ENCODE measurements at places on chromosomes 2 and 18. TPM values are rescaled to one million over a fixed set of nuclear protein-coding genes. Genes with fewer than 3 reads are reported as not detected.

The DSEL gene
- polyA plus RNA-seq = 1.3 TPM

The TRIM43 gene
- polyA plus RNA-seq = not detected

The YIPF4 gene
- 39.5 TPM for polyA plus RNA-seq

The UCN gene
- 8.9 TPM for polyA plus RNA-seq

The GPR75 gene
- polyA plus RNA-seq = 4.2 TPM

The GKN1 gene
- 0.12 TPM for polyA plus RNA-seq

The GALNT3 gene
- 39.0 TPM for polyA plus RNA-seq

The CRYBA2 gene
- polyA plus RNA-seq = 5.4 TPM

The MARCHF4 gene
- 0.95 TPM for polyA plus RNA-seq

The TEKT4 gene
- polyA plus RNA-seq = not detected

DNA sequence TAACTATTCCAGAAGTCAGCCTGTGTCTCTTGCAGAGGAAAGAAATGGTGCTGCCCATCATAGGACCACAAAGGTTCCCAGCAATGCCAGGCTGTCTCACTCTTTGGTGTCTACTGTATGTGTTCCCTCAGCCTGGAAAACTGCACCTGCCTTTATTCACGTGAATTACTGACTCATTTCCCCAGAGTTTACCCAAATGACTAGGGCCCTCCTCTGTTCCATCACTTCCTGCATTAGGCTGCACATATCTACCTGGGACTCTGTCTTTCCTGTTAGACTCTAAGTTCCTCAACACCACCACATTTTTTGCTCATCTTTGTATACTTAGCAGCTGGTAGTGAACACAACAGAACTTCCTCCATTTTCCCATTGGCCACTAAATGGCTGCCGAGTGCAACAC is 188.3 kb downstream of the FHOD3 start:
- H3K4me3 ChIP-seq = no peak overlapping the region
- H3K27me3 ChIP-seq = no peaks in the 10 kb centered on the region
- no peaks in the 10 kb centered on the region for H3K36me3 ChIP-seq
- no peaks in the 10 kb centered on the region for H3K4me1 ChIP-seq

- H3K27ac ChIP-seq = no peak overlapping the region
- no peaks in the 10 kb centered on the region for H3K36me3 ChIP-seq
- no peak for DNase-seq
- no peak overlapping the region for H3K4me3 ChIP-seq
- no peaks in the 10 kb centered on the region for H3K27me3 ChIP-seq
Measured at GRCh38 chr2:142786918-142787702, 90.4 kb upstream of the KYNU start.

GRCh38 chr2:119756837-119757236 is 2.9 kb upstream of the PTPN4 start:
- DNase-seq = peak; percentile 67
- H3K27me3 ChIP-seq = no peaks in the 10 kb centered on the region
- no peaks in the 10 kb centered on the region for H3K36me3 ChIP-seq
- no peak overlapping the region for H3K4me3 ChIP-seq

DNA sequence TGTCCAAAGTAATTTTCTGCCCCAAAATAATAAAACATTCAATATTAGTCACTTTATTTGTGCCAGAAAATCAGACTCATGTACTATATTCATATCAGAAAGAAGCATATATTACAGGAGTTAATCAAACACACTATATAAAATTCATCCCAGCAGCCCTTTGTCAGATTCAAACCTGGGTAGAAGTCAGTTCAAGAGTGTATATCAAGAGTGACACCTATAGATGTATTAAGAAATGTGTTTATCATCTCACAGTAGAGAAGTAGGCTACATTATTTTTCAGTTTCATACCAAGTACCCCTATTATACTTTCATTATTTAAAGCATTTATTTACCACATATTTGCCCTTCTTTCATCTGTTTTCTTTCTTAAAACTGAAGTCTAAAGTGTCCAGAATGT is 193.2 kb upstream of the DDX18 start:
- H3K4me1 ChIP-seq = no peaks in the 10 kb centered on the region
- H3K27ac ChIP-seq = no peak overlapping the region
- no peak for DNase-seq
- H3K27me3 ChIP-seq = no peaks in the 10 kb centered on the region
- H3K4me3 ChIP-seq = no peak overlapping the region
- no peaks in the 10 kb centered on the region for H3K36me3 ChIP-seq

DNA sequence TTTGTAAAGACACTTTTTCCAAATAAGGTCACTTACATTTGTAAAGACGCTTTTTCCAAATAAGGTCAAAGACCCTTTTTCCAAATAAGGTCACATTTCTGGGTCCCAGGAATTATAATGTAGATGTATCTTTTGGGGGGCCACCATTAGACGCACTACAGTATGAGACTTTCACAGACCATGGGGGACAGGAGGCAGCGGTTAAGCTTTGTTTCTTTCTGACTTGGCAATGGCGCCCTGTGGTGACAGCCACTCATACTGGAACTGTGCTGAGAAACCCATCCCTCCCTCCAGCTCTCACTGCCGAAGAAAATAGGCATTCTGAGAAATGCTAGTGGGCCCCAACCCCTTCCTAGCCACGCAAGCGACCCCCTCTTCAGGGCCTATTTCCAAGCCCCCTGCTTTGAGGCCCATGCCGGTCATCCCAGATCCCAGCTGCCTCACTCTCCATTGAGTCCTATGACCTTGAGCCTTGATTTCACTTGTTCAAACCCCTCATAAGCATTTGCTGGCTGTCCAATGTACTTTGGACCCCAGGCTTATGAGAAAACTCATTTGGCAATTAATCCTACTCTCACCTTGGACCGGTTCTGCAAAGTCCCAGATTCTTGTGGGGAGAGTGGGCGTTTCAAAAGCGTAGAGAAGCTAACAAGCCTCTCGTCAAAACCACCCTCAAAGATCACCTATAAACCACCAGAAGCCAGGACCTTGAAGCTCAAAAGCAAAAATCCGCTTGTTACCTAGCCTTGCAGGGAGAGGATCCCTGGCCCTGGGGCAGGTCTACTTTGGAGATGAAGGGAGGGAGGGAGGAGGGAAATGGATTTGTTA is 11.3 kb upstream of the SPATA3 start:
- H3K27me3 ChIP-seq = no peaks in the 10 kb centered on the region
- H3K4me3 ChIP-seq = no peak overlapping the region
- no peaks in the 10 kb centered on the region for H3K36me3 ChIP-seq
- no peak overlapping the region for H3K27ac ChIP-seq

DNA sequence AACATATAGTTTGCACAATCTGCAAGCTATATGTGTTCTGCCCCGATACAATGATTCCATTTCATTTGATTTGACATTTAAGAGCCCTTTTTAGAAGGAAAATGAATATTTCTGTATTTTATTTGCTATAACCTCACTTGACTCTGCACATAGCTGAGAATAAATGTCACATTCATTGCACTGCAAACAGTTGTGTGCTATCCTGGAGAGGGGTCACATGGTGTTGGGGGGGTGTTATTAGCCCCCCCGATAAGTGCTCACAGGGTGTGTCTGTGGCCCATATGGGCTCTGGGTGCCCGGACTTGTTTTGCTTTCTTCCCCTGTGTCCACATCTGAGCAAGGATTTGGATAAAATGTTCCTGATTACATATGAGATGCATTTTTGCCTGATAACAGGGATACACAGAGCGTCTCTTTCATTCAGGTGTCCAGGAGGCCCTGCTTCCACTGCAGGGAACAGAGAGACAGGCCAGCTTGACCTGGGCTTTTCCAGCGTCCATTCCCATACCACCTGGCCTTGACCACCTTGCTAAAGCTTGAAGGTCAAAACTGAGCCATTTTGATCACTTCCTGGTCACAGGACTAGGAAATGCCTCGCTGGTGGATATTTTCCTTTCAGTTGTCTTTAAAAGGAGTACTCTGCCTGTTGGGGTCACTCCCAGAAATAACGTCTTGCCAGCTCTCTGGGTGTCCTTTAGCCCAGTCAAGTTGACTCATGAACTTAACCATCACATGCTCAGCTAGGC is 38.4 kb upstream of the ID2 start:
- H3K4me1 ChIP-seq = peaks cover 3% of the 10 kb centered on the region
- no peaks in the 10 kb centered on the region for H3K27me3 ChIP-seq
- no peaks in the 10 kb centered on the region for H3K36me3 ChIP-seq
- H3K4me3 ChIP-seq = no peak overlapping the region

GRCh38 chr18:37570336-37570930 is 4.8 kb upstream of the CELF4 start:
- H3K36me3 ChIP-seq = no peaks in the 10 kb centered on the region
- no peak overlapping the region for H3K4me3 ChIP-seq
- H3K27me3 ChIP-seq = peaks cover 62% of the 10 kb centered on the region
- no peak for DNase-seq

DNA sequence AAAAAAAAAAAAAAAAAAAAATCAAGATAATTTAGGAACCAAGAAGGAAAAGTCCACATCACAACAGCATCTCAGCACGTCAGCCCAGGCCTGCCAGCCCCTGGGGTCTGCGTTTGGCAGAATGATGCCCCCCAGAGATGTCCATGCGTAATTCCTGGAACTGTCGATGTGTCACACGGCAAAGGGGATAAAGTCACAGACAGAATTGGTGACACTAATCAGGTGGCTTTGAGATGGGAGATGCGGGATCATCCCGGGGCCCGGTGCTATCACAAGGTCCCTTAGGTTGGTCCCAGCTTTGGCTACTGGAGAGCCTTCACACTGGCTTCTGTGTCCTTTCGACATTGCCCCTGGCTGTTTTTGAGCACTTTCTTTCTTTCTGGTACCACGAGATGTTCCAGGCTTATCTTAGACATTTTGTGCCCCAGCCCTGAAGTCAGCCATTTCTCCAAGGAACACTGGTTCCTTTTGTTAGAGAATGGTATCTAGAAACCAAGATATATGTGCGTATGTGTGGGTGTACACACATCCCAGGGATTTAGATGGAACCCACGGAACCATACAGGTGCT is 20.7 kb downstream of the RAMP1 start:
- H3K36me3 ChIP-seq = peaks cover 80% of the 10 kb centered on the region
- H3K4me3 ChIP-seq = no peak overlapping the region
- no peaks in the 10 kb centered on the region for H3K4me1 ChIP-seq
- no peak overlapping the region for H3K27ac ChIP-seq
- DNase-seq = no peak
- H3K27me3 ChIP-seq = no peaks in the 10 kb centered on the region

GRCh38 chr18:3816610-3817363 is 366.8 kb downstream of the TGIF1 start:
- H3K4me3 ChIP-seq = no peak overlapping the region
- H3K4me1 ChIP-seq = peaks cover 10% of the 10 kb centered on the region
- DNase-seq = peak; percentile 91
- no peak overlapping the region for H3K27ac ChIP-seq
- H3K27me3 ChIP-seq = no peaks in the 10 kb centered on the region
- H3K36me3 ChIP-seq = no peaks in the 10 kb centered on the region

GRCh38 chr2:20624156-20624883 is 26.6 kb downstream of the HS1BP3 start:
- no peak overlapping the region for H3K27ac ChIP-seq
- no peaks in the 10 kb centered on the region for H3K27me3 ChIP-seq
- no peaks in the 10 kb centered on the region for H3K4me1 ChIP-seq
- H3K4me3 ChIP-seq = no peak overlapping the region

DNA sequence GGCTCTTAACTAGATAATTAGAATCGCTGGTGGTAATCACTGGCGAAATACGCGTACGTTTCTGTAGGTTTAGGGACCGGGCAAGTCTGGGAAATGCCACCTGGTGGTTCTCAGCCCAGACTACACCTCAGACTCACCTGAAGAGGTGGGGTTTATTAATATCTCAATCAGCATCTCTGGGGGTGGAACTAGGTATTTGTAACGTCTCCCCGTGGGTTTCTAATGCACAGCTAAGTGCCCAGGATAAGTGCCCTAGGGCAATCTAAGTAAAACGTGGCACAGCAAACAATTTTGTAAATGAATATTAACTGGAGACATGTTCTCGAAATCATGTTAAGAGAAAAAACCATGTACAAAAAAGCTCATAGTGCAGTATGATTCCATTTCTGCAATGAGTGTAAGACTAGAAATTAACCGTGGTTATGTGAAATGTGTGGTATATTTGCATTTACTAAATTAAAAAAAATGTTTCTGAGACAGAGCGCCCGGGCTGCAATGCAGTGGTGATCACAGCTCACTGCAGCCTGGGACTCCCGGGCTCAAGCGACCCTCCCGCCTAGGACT is 760 bp upstream of the CNOT11 start:
- no peaks in the 10 kb centered on the region for H3K36me3 ChIP-seq
- peak overlapping the region; percentile 21 for H3K4me3 ChIP-seq
- H3K27ac ChIP-seq = peak overlapping the region; percentile 75
- peaks cover 19% of the 10 kb centered on the region for H3K4me1 ChIP-seq
- H3K27me3 ChIP-seq = no peaks in the 10 kb centered on the region

DNA sequence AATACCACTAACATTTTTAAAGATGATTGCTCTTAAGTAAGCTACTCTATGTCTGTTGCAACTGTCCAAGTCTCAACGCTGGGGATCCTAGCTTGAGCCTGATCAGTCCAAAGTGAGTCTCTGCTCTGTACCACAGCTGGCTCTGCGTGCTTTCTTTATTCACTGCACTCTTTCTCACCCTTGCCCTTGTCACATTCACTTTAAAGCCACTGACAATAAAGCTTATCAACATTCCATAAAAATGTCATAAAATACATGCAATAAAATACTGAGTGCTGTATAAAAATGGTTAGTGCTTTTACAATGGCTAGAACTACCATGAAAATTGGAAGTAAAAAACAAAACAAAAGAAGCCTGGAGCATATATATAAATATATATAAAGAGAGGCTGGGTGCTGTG is 45.5 kb upstream of the LRRTM4 start:
- no peak overlapping the region for H3K4me3 ChIP-seq
- no peaks in the 10 kb centered on the region for H3K36me3 ChIP-seq
- no peaks in the 10 kb centered on the region for H3K27me3 ChIP-seq
- DNase-seq = peak; percentile 93
- peaks cover 3% of the 10 kb centered on the region for H3K4me1 ChIP-seq
- H3K27ac ChIP-seq = no peak overlapping the region

- no peak overlapping the region for H3K4me3 ChIP-seq
- no peak overlapping the region for H3K27ac ChIP-seq
- DNase-seq = no peak
Measured at GRCh38 chr2:70898363-70899240, 37.1 kb upstream of the ATP6V1B1 start.

GRCh38 chr2:45177870-45178269 is 168.6 kb upstream of the SIX2 start:
- no peak overlapping the region for H3K4me3 ChIP-seq
- H3K4me1 ChIP-seq = no peaks in the 10 kb centered on the region
- no peak overlapping the region for H3K27ac ChIP-seq
- no peak for DNase-seq

GRCh38 chr2:9478526-9478925 is 4.2 kb downstream of the IAH1 start:
- no peaks in the 10 kb centered on the region for H3K4me1 ChIP-seq
- H3K36me3 ChIP-seq = peaks cover 7% of the 10 kb centered on the region
- no peak overlapping the region for H3K27ac ChIP-seq
- H3K4me3 ChIP-seq = no peak overlapping the region

- no peaks in the 10 kb centered on the region for H3K27me3 ChIP-seq
- H3K36me3 ChIP-seq = no peaks in the 10 kb centered on the region
- H3K27ac ChIP-seq = no peak overlapping the region
- DNase-seq = no peak
Measured at GRCh38 chr18:63040788-63041410, 278.7 kb downstream of the BCL2 start.

GRCh38 chr18:29191263-29191662 is 1014.3 kb upstream of the CDH2 start:
- no peaks in the 10 kb centered on the region for H3K27me3 ChIP-seq

All from small intestine (tissue), 16 donors.